Mucosa of descending colon (tissue), 3 donors: ENCODE measurements at places on chromosomes 7 and 10. TPM values are rescaled to one million over a fixed set of nuclear protein-coding genes. Genes with fewer than 3 reads are reported as not detected.

- DNase-seq, result no peak
Measured at GRCh38 chr7:44224080-44224973, 23.5 kb downstream of the YKT6 start.

DNA sequence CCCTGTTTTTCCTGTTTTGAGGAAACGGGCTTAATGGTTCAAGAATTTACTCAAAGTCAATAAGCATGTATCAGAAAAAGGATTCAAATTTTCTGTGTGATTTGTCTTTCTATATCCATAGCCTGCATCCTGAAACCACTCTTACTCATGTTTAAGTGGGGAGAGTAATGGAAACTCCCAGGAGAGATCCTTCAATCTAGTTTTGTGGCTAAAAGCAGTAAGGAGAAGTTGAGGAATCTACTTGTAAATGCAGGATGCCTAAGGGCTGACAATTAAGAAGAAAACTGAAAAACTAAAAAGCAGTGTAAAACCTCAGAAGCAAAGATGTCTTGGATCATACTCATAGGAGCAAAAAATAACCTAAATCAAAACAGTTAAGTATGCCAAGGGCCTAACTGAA lies 68.1 kb upstream of the GRID1 start:
- no peak for DNase-seq

UBN2 gene
- total RNA-seq, result 18.7 TPM

DNA sequence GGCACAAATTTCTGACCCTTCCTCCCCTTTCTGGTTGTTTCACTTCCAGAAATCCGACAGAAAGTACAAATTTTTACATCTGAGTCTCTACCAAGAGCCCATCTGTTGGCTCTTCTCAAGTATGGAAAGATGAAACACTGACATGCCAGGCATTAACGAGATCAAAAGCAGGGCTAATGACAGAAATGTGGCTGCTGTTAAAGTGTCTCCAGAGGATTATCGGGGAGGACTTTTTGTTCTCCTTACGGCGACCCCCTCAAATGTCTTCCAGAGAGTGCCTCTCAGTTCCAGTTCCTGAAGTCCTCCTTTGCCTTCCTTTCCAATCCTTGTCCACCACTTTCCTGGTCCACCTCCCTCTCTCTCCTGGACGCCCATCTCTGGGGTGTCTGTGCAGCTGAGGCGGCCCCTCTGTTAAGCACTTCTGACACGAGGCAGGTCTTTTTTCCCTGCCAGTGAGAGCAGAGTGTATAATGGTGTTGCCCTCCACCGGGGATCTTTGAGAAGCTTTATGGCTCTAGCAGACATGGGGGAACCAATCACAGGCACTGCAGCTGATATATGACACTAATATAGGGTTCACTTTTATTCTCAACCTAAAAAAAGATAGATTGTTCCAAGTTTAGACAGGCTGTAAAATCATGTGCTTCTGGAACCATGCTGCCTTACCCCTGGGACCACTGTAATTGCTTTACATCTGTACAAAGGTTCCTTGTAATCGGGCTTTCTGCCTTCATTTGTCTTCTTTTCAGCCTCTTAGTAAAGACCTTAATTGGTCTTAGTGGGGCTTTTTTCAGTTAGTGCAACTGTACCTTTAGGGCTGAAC lies 757.1 kb downstream of the AUTS2 start:
- DNase-seq, result no peak

SLC16A9 gene
- total RNA-seq, result 28.8 TPM

DNA sequence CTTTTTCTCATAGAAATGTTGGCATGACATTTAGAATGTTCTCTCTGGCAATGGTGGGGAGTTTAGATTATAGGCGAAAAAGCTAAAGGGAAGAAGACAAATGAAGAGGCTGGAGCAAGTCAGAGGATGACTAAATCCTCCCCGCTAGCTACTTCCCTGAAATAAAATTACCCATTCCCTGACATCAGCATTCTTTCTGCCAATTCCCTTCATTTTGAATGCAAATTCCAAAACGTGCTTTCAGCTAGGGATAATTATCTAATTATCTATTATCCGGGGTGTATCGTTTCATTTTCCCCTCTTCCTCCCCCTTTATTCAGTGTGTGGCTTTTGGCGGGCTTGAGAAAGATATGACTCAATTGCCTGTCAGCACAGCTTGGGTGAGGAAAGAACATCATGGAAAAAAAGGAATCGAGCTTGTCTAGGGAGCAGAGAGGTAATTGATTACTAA lies 672.3 kb downstream of the TNS3 start:
- no peak for DNase-seq

GRCh38 chr7:105439174-105439893 lies 50.6 kb upstream of the SRPK2 start:
- peak; percentile 65 for DNase-seq

DNA sequence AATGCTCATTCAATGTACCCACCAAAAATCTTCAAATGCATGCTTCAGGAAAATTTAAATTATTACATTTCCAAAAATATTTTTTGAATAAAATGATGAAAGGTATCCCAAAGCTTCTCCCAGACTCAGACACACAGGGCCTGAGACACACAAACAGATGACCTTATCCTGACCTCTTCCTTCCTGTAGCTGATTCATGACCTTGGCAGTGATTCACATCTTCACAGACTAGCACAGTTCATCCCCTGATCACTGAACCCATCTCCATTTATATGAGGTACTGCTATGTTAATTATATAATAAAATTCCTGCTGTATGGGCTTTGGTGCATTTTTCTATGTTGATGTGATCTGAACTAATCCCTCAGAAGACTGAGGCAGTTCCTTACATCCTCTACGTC lies 265.0 kb upstream of the GLI3 start:
- DNase-seq, result no peak

GRCh38 chr7:95550546-95550945 lies 45.8 kb downstream of the PDK4 start:
- no peak for DNase-seq

NPFFR1 gene
- total RNA-seq, result 0.06 TPM

GRCh38 chr7:146542101-146542500 lies 425.5 kb downstream of the CNTNAP2 start:
- DNase-seq, result no peak

GRCh38 chr7:26398427-26398755 lies 106.7 kb downstream of the SNX10 start:
- peak; percentile 80 for DNase-seq

MET gene
- total RNA-seq, result 35.1 TPM

CELF2 gene
- 31.4 TPM for total RNA-seq

DNA sequence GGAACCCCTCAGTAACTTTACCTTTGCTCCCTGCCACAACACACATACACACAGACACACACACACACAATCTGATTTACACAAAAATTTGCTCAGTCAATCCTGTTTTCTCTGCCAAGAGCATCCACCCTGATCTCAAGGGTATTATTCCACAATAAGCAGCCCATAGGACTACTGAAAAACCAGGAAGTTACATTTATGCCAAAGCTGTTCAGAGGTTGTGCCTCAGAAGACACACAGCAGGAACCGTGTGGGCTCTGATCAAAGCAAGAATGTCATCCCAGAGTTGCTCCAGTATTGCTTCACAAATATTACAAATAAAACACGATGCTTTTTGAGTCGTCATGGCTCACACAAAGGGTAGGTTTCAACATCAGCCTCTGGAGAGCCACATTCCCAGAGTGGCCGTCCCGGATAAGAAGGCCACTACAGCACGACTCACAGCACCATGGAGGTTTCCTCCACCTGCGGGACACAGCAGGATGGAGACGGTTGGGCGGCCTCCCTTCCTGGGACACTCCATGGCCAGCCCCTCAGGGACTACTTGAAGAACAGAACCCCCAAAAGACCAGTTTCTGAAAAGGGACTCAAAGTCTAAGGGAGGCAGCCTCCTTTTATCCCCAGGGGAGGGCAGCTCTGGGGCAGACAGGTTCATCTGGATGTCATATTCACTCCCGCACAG lies 1.6 kb downstream of the AIFM2 start:
- no peak for DNase-seq

- DNase-seq, result peak; percentile 67
Measured at GRCh38 chr10:6200734-6201515, 1.8 kb upstream of the PFKFB3 start.

DNA sequence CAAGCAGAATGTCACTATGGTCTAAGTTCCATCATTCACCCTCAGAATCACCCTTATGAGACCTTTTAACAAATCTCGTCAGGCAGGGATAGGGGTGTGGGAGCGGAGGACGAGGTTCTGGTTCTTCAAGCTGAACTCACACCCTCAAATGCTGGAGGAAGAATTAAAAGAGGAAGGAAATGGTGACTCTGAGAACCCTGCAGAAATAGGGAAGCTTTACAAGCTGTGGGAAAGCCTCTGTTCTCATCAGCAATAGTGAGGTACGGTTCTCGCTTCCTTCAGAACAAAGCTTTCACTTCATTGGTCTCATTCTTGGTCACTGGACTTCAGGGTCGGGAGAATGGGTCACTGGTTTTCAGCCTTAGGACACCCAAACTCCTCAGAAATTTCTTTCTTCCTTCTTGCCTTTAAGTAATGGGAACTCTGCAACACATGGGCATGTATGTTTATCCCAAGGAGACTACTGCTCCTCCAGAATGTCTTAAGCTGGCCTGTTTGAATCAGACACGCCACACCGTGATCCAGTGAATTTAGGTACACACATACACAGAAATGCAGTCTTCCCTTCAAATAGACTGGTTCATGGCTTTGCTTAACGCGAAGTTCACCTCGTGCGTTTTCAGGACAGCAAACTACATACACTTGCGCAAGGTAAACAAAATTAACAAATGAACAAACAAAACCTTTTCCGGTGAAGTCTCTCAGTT lies 226.0 kb downstream of the SFMBT2 start:
- DNase-seq, result no peak

CYP2C19 gene
- total RNA-seq, result 0.65 TPM
